ENCODE measurements at places on chromosomes 6 and 20. TPM values are rescaled to one million over a fixed set of nuclear protein-coding genes. Genes with fewer than 3 reads are reported as not detected.

Gene HNF4A
- total RNA-seq = not detected

Gene TUBB
- 1,094 TPM for total RNA-seq

Gene CDH4
- 0.23 TPM for total RNA-seq

Gene RIMS1
- 1.8 TPM for total RNA-seq

Gene SLC17A1
- not detected for total RNA-seq

Gene DDO
- not detected for total RNA-seq

Gene COL9A3
- total RNA-seq = 1.8 TPM

Gene PPP1R3G
- 0.05 TPM for total RNA-seq

Gene PPP1R14C
- 2.5 TPM for total RNA-seq

Gene HCRTR2
- not detected for total RNA-seq

Gene TREML2
- 0.10 TPM for total RNA-seq

Gene ADGRF4
- total RNA-seq = not detected

Gene NPEPL1
- total RNA-seq = 37.6 TPM

Gene SMPDL3A
- total RNA-seq = 10.3 TPM

Gene GRIK2
- 2.8 TPM for total RNA-seq

Gene CCN5
- total RNA-seq = not detected

Gene CNR1
- 2.0 TPM for total RNA-seq

Gene CRIP3
- total RNA-seq = 1.1 TPM

Gene RIOK1
- 12.6 TPM for total RNA-seq

Gene APOM
- total RNA-seq = 0.92 TPM

Gene OOEP
- total RNA-seq = not detected

Gene OR2B6
- not detected for total RNA-seq

Gene RIPPLY2
- not detected for total RNA-seq

Gene MAS1
- total RNA-seq = not detected

Gene CCN6
- total RNA-seq = not detected

Gene TMEM170B
- 5.0 TPM for total RNA-seq

Gene PDE7B
- 0.62 TPM for total RNA-seq

Gene JPH2
- total RNA-seq = 0.80 TPM
